Karpas-422 (cell line): ENCODE measurements at places on chromosomes 5 and 9. TPM values are rescaled to one million over a fixed set of nuclear protein-coding genes. Genes with fewer than 3 reads are reported as not detected.

GRCh38 chr9:134304690-134305089 is 21.6 kb upstream of the RXRA start:
- DNase-seq = no peak

GRCh38 chr5:82405161-82405560 is 127.0 kb upstream of the RPS23 start:
- DNase-seq = no peak

- DNase-seq = no peak
Measured at GRCh38 chr9:72226146-72226812, 77.0 kb downstream of the GDA start.

DNA sequence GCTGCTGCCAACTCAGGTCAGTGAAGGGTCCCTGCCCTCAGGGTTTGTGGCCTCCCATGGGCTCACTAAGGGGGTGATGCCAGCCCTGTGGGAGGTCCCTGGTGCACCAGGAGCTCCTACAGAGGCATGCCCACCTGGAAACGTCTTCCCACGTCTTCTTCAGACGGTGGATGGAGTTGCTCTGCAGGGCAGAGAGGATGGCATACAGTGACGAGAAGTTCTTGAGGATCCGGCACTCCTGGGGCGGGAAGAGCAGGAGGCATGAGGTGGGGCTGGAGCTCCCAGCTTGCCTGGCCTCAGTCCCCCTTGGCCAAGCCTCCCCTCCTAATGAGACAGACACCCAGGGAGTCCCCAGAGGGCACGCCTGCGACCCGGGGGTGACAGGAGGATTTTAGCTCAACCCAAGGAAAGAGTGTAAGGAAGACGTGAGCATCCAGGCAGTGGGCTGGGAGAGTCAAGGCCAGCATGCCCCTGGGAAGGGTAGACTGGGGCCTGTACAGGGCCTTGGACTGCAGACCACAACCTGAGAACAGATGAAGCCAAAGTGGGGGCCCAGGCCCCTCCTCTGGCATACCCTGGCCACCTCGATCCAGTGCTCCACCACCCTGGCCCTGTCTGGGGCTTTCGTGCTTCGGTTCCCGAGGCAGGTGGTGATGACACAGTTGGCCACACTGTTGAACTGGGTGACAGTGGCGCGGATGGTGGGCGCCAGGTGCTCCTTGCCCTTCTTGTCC is 14.4 kb downstream of the RALGDS start:
- no peak for DNase-seq

CDKN2A gene
- 88.7 and 254 TPM in 2 replicates for total RNA-seq
